ENCODE measurements at places on chromosomes 5 and 9.

- no peak for DNase-seq
Observed at GRCh38 chr5:38420691-38421390, 135.6 kb downstream of the LIFR start.

DNA sequence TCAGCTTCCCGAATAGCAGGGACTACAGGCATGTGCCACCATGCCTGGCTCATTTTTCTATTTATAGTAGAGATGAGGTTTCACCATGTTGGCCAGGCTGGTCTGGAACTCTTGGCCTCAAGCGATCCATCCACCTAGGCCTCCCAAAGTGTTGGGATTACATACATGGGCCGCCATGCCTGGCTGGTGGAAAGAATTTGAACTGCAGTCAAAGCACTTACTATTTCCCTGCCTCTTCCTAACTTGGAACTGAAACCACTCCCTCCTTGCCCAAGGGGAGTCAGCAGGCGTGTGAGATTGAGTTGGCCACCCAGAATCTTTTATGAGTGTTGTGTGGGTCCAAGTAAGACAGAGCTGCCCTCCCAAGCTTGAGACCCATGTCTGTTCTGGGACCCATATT, 86.1 kb upstream of the PTPN3 start:
- DNase-seq = no peak

GRCh38 chr5:169450464-169450863, 133.1 kb upstream of the SPDL1 start:
- no peak for DNase-seq

DNA sequence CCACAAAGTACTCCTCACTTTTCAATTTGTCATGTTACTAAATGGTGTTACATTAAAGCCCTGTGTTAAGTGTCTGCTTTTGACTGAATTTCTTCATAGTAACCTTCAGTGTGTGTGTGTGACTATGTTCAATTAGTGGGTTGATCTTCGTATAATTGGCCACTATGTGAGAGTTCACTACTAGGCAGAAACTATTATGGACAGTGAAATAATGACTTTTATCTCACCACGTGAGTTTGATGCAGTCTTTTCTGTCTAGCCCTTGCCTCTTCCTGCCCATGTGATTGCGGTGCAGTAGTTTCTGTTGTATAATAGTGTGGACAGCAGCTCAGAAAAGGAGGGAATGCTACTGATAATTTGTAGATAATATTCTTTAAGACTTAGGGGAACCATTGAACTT, 1.8 kb upstream of the MAML1 start:
- no peak for DNase-seq

DNA sequence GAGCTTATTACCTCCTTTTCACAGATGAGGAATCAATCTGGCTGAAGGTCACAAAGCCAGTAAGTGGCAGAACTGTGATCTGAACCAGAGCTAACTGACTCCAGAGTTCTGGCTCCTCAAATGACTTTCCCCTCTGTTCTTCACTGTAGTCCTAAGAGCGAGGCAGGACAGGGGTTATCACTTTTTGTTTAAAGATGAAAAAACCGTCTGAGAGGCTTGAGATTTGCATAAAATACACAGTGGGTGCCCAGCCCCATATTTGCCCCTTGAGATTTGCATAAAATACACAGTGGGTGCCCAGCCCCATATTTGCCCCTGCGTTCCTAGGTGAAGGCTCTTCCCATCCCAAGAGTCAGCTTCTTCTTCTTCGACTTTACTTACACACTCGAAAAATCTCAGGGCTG, 667 bp downstream of the FBXO10 start:
- DNase-seq = no peak

DNA sequence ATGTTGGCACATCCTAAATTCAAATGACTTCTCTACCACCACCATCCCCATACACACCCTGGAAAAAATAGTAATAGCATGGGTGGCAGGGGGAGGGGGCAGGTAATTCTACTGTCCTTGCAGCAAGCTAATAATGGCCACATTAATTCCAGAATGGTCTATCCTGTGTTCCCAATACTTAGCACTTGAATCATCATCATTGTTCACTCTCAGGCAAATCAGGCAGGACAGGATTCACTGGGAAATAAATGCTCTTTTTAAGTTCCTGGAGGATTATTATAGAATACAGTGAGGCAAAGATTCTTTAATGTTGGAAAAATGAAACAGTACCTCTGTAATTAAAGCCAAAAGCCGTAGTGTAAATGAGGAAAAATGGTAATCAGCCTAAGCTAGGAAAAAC, 254.5 kb downstream of the ARRDC3 start:
- DNase-seq = no peak

DNA sequence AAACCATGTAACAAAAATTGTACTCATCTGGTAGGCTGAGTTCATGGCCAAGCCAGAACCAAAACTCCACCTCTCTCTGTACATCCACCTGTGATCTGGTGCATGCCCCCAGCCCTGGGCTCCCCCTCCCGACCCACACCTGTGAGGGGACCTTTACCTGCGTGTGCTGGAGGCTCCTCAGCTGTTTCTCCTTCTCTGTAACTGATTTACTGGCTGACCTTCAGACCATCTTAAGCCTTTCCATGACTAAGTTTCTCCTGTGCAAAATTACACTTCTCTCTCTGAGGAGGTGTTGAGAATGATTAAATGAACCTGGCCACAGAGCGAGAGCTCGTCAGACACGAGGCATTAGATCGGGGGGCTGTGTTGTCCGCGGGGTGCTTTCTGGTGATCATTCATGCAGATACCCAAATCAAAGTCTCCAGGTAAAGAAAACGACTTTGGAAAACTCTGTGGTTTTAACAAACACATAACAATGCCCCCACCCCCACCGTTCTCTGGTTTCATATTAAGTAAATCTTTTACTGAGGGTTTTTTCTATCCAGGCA, 136.4 kb downstream of the SEMA5A start:
- DNase-seq = no peak

DNA sequence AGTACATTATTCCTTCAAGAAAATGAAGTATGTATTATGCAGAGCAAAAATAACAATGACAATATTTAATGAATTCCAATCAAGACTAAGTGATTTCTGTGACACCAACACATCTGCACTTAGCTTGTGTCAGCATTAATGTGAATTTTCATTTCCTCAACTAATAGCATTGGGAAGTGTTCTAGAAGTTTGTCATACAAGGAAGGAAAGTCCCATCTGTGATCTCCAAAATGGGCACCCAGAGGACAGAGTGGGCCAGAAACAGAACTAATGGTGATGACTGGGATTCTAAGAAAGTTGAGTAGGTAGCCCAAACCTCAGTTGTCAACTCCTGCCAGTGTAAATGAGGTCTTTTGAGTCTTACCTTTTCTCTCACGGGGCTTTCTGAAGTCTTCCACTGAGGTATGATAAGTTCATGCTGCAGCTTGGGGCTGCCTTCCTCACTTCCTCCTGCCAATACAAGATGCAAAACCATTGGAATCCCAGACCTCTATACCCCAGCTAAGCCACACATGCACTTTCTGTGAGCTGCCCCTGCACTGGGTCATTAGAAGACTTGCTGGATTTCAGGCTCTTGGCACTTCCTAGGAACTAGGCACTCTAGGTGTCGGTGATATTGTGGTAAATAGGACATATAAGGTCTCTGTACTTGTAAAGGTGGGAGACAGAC, 4.9 kb downstream of the ADAM19 start:
- no peak for DNase-seq

- DNase-seq = no peak
Observed at GRCh38 chr9:70120834-70121510, 77.3 kb downstream of the MAMDC2 start.

DNA sequence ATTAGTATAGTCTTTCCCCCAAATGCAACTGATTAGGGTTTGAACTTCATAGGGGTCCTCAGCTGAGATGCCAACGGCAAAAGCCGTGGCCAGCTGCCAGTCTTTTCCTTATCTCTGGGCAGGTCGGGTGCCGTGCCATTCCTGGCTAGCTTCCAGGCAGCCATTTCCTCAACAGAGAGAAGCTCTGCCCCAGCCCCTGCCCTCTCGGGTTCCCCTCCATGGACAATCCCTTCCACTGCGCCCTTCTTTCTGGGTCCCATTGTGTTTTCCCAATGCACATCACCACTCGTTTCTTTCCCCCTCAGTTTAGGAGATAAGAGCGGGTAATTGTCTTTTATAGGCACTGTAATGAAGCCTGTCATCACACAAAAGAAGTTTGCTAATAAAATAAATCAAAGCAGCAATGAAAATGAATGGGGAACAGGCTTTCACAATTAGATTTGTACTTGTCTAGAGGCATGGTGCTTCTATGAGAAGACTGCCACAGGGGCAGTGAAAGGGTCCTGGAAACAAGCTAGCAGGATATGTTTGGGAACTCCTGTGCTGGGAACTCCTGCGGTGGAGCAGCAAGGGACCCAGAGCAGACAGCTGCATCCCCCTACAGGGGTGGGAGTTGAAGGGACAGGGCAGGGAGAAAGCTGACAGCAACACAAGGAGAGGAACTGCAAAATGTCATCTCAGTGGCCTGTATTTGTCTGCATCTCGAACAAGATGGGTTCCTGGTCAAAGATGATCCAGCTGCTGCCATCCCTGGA, 48.0 kb upstream of the SAP30L start:
- DNase-seq = no peak

DNA sequence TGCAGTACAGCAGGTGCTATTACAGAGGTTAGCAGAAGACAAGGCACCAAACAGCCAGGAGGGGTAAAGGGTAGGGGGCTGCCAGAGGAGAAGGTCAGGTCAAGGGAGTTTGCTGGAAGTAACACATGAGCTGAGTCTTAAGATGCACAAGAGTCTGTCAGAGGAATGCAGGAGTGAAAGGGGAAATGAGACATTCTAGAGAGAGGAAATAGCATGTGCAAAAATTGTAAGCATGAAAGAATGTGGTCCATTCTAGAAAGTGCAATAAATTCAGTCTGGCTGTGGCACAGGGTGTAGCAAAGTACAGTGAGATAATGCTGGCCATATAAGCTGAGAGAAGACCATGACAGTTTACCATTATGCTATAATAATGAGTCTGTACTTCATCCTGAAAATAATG, 6.6 kb downstream of the GOLGA1 start:
- DNase-seq = no peak

DNA sequence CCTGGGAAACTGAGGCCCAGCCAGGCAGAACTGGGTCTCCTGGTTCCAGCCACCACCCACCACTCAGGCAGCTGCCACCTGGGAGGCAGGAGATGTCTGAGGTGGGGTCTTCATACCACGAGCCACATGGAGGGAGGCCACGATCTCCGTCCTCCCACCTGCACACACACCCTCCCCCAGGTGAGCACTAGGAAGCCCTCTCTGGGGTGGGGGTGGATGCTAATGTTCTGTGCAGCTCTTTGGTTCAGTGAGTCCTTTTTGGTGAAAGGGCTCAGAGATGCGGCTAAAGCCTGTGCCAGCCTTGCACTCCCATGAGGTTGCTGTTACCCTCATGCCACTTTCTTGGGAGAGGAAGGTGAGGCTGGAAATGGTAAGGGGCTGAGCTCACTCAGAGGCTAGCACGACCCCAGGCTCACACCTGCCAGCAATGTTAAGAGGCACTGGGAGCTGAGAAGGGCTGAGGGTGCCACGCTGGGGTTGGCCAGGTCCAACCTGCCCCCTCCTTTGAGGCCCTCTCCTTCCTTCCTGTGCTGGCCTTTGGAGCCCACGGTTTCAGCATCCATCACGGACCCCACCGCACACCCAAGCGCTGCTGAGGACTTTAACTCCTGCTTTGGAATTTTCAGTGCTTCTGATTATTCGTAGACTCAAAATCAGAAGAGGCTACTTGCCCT, 26.6 kb upstream of the OBP2B start:
- DNase-seq = no peak

DNA sequence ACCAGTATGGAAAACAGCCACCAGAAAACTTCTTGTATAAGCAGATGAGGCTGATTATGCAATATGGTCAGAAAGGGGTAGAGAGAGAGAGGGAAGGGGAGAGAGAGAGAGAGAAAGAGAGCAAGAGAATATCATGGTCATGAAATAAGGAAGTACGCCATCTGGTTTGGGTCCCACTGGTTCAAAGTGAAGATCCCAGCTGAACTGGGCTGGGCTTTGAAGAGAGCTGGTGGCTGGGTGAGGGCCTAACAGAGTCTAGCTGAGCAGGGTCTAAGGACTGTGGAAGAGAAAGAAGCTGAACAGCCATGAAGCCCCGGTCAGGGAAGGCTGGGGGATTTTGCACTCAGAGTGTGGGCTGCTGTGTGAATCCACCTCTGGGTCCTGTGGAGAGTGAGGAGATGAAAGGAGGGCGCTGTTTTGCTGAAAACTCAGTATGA, 14.6 kb downstream of the TRIM14 start:
- no peak for DNase-seq

DNA sequence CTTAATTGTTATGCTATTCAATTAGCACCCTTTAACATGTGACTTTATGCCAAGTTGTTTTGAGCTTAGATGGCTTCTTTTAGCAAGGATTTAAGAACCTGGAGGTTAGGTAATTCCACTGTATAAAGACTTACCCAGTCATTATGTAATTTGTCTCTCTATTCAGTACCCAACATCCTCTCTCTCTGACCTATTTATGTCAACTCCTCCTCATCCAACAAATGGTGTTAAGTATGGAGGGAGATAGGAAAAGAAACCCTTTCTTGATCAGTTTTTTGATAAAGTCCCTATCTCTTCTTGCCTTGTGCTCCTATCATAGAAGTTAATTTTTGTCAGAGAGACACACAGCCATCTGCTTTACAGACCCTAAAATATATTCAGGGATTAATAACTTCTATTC, 181.2 kb upstream of the GPR151 start:
- no peak for DNase-seq

DNA sequence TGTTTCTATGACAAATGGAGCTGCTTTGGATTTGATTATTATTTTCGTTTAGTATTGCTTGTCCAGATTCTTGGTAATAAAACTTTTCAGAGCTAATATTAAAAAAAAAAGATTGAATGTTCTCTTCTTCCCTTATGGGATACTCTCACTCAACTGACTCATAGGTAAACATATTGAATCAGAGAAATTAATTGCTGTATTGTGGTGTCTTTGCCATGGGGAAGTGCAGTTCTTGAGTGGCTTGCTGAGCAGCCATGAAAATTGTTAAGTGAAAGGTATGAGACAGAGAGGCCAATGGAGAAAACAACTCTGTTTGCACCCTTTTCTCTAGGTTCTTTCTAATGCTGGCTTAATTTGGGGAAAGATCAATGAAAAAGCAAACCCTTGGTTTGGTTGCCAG, 149.9 kb upstream of the HMHB1 start:
- no peak for DNase-seq

GRCh38 chr9:80082213-80082612, 510.4 kb downstream of the TLE4 start:
- DNase-seq = no peak

DNA sequence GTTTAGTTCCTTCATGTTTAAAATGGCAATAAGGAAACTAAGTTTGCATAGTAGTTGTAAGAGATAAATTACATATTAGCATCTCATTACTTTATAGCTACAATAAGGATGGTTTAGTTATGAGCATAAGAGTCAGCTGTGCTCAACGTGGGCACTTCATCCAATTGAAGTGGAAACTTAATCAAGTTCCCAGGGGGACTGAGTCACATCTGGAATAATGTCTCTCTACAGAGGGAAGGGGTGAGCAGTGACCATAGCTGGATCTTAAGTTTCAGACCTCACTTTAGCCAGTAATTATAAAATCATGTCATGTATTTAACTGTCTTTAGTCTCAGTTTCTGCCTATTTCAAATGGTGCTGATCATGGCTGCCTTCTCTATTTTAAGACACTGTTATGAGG, 36.8 kb upstream of the FAM240B start:
- no peak for DNase-seq

- no peak for DNase-seq
Observed at GRCh38 chr5:167820101-167820990, 471.1 kb upstream of the WWC1 start.

- no peak for DNase-seq
Observed at GRCh38 chr5:126926187-126926586, 104.2 kb downstream of the MARCHF3 start.

Measured in NK-92 treated with Interleukin-12 subunit alpha and Interleukin-12 subunit beta, amount 100 ng/mL, for 24 hours (cell line).